ENCODE measurements at places on chromosomes 3 and 15.

DNA sequence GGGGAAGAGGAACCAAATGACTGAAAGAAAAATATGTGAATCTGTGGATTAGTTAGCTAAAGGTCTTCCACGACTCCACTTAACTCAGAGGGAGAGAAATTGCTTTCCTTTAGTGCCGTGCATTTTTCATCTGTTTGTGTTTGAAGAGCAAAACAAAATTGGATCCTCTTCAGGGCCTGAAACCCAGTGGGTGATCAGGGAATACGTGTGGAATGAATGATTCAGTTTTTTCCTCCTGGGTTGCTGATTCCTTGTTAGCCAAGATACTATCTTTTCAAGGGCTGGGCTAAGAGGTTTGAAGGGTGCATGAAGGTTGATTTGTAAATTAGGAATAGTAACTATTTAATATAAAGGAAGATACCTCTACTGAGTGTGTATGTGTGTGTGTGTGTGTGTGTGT lies 61.0 kb downstream of the TPRG1 start:
- DNase-seq, result no peak

- DNase-seq, result no peak
These were observed 153.3 kb downstream of the P3H2 start for GRCh38 chr3:189967254-189967865.

- no peak for DNase-seq
These were observed 22.2 kb upstream of the DNAJC13 start for GRCh38 chr3:132395126-132395525.

DNA sequence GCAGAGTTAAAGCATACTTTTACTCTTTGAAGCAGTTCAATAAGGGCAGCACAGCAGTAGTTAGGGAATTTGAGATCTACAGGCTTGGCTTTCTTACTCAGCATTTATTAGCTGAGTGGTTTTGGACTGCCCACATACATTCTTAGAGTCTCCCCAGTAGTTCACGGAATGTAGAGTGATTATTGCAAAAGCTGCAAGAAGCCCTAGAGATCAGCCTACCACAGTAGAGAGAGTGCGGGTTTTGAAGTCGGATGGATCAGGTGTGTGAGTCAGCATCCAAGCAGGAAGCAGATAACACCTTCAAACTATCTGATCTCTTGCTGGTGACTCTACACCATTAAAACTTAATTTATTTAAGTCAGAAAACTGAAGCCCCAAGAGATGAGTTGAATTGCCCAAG lies 171.9 kb downstream of the SYNPR start:
- no peak for DNase-seq

GRCh38 chr3:105246536-105246935 lies 120.2 kb upstream of the ALCAM start:
- no peak for DNase-seq

Measured in stimulated activated CD4-positive, alpha-beta T cell treated with anti-CD3 and anti-CD28 coated beads, Interleukin-12 subunit alpha, Interleukin-12 subunit beta, amount 100 ng/mL, for 4 hours (primary cell).